ENCODE measurements at places on chromosomes 5 and 9. TPM values are rescaled to one million over a fixed set of nuclear protein-coding genes. Genes with fewer than 3 reads are reported as not detected.

- H3K27ac ChIP-seq, result no peak overlapping the region
- no peaks in the 10 kb centered on the region for H3K36me3 ChIP-seq
- H3K27me3 ChIP-seq, result no peaks in the 10 kb centered on the region
- H3K4me1 ChIP-seq, result no peaks in the 10 kb centered on the region
- DNase-seq, result no peak
These were observed 29.4 kb upstream of the GDA start for GRCh38 chr9:72119853-72120252.

DNA sequence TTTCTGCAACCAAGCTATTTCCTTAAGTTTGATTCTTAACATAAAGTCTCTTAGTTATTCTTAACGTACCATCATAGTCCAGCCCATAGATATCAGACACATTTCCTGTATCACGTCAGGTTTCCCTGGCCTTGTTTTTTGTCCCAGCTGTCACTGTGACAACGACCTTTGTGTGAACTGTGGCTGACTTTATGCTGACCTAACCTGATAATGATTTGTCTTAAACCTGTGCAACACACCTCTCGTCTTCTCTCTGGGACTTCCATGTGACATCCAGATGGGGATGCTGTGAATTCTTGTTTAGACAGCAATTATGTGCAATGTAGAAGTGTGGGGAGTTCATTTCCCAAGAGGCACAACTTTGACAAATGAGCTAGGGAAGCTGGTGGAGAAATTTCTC is 662.8 kb downstream of the PTPRD start:
- H3K27me3 ChIP-seq, result no peaks in the 10 kb centered on the region
- no peaks in the 10 kb centered on the region for H3K36me3 ChIP-seq
- H3K4me1 ChIP-seq, result no peaks in the 10 kb centered on the region

- no peaks in the 10 kb centered on the region for H3K4me1 ChIP-seq
- no peak for DNase-seq
- no peaks in the 10 kb centered on the region for H3K36me3 ChIP-seq
- no peak overlapping the region for H3K27ac ChIP-seq
- no peaks in the 10 kb centered on the region for H3K27me3 ChIP-seq
These were observed 521.0 kb upstream of the WWC1 start for GRCh38 chr5:167770461-167770860.

The MCIDAS gene
- total RNA-seq, result 0.51 TPM

The IL7R gene
- total RNA-seq, result 0.56 TPM

The SLC6A7 gene
- total RNA-seq, result not detected
